ENCODE measurements at places on chromosomes 16 and 17.

- no peak for DNase-seq
Measured at GRCh38 chr16:49422896-49423295, 49.3 kb downstream of the C16orf78 start.

- DNase-seq, result peak; percentile 84
Measured at GRCh38 chr17:385178-385835, 32.7 kb upstream of the RPH3AL start.

GRCh38 chr17:37365589-37365988 is 10.2 kb upstream of the C17orf78 start:
- DNase-seq, result no peak

GRCh38 chr17:41697122-41697962 is 8.7 kb downstream of the EIF1 start:
- DNase-seq, result peak; percentile 71

DNA sequence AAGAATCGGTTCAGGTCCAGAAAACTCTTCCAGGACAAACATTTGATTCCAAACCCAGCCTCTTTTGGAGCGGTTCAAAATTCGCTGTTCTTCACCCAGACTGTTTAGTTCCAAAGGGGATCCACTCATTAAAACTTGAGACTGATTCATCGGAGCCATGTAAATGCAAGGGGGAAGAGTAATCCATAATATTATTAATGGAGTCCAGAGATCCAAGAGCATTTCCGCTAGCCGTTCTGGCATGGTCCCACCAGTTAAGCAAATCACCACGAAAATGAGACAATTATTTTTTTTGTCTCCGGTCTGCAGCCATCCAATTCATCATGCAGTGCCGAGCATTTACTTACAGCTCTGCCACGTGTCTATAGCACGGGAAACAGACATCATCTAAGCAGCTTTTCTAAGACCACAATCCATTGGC is 15.1 kb downstream of the CDH8 start:
- DNase-seq, result no peak

GRCh38 chr16:80202831-80203413 is 337.9 kb upstream of the DYNLRB2 start:
- DNase-seq, result no peak

DNA sequence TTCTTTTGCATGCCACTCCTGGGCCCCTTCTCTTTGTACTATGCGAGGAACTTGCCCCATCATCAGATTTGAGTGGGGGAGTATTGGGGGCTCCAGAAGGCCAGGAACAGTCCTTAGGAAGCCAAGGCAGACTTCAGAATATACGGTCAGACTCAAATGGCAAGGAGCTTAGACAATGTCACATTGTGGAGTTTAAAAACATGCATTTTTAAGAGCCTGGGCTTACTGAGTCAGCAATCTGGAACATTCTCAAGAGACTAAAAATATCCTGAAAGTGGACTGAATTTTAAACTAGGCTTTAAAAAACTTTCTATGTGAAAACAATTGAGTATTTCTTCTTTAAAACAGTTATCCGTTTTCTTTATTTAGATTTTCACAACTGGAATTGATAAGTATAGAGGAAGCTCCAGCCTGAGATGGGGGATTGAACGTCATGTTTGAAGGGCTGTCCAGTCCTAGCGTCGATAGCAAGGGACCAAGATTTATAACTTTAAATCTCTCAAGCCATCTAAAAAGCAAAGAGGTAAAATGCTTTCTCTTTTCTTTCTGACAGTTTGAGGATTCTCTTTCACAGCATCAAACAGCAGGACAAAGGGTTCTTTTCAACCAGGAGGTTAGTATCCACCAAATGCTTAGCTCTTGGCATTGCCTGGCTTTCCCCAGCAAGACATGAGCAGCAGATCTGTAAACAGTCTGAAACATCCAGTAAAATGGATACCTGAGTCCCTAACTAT is 45.8 kb upstream of the CDRT4 start:
- DNase-seq, result no peak

- no peak for DNase-seq
Measured at GRCh38 chr17:44793885-44794842, 35.4 kb downstream of the ADAM11 start.

- no peak for DNase-seq
Measured at GRCh38 chr16:3759736-3760135, 42.4 kb upstream of the TRAP1 start.

DNA sequence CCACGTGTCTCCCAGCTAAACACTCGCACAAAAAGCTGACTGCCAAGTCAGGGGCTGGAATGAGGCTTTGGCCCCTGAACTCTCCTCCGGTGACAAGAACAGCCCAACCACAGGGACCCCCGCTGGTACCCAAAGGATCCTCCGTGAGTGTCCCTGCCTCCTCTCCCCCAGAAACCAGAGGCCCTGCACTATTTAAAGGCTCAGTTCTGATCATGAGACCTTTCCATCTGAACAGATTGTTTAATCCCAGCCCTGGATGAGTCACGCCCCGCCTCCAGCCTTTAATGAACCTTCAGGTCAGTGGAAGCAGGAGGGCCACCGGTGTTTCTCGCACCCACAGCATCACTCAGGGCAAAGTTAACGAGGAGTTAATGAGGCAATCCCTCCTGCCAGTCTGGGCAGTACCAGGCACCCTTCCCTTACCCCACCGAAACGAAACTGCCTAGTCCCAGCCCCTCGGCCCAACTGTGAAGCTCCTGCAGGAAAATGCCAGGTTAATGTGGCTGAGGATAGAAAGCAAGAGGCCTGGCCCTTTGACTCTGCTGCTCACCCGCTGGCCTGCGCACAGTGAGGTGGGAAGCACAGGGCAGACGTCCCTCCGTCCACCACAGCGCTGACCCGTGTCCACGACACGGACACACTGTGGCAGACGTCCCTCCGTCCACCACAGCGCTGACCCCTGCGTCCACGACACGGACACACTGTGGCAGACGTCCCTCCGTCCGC is 32.4 kb downstream of the TIMM22 start:
- peak; percentile 70 for DNase-seq

DNA sequence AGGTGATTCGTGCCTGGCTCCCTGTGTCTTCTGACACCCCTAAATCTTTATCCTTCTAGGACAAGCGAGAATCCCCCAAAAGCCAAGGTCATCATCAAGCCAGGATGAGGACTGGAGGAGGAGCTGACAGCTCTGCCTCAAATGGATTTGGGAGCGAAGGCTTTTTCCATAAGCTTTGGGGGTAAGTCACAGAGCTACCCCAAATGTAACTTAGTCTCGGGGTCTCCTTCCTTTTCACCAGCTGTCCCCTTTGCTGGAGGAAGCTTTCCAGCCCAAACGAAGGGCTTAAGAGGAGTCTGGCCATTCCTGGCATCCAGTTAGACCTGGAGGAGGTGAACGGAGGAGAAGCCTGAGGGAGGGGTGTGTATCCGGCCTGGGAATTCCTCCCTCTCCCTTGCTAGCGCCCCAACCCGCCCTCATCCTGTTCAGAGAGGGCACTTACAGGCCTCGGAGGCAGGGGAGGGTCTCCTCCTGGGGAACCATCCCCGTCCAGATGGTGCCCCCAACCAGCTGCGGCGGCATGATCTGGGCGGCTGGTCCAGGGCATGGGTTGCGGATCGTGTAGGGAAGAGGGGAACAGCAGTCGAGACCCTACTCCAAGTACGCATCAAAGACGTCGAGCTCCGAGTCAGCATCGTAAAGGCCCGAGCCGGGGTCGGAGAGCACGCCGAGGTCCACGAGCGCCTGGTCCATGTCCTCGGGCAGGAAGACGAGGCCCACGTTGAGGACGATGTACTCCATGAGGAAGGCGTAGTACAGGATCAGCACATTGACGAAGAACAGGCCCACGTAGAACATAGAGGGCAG is 938 bp downstream of the DEXI start:
- no peak for DNase-seq

DNA sequence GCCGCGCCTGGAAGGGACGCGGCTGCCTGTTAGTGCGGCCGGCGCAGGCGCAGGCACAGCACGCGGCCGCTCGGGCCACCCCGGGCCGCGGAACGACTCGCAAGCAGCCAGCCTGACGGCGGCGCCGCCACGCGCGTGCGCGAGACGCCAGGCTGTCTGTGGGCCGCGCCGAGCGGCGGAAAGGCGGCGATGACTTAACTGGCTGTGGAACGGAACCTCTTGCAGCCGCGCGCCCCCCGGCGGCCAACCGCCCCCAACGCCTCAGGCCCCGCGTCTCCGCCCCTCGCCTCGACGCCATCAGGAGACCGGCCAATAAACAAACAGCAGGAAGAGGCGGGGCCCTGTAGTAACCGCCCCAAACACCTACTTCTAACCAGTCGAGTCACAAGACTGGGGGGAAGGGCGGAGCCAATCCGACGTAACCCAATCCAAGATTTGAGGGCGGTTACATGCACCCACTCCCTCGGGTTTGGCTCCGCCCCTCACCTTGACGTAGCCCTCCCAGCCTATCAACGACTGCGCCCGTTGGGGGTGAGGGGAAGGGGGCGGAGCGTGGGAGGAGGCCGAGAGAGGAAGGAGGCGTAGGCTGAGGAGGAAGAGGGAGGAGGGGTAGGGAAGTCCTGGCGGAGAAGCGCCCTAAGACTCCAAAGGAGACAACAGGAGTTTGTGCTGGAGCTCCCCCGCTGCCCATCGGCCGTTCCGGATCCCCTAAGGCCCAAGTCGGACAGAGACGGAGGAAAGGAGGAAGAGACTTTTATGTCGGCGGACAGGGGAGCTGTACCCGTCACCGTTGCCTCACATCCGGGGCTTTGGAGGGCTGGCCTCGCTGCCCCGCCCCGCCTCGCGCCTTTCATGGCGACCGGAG is at the start of gene FBRS:
Gene FBRS, plus strand, starts transcription at position 566 of the 865 bp plus-strand sequence. CDS start 1,088 bp downstream, outside the sequence.
- peak; percentile 100 for DNase-seq

DNA sequence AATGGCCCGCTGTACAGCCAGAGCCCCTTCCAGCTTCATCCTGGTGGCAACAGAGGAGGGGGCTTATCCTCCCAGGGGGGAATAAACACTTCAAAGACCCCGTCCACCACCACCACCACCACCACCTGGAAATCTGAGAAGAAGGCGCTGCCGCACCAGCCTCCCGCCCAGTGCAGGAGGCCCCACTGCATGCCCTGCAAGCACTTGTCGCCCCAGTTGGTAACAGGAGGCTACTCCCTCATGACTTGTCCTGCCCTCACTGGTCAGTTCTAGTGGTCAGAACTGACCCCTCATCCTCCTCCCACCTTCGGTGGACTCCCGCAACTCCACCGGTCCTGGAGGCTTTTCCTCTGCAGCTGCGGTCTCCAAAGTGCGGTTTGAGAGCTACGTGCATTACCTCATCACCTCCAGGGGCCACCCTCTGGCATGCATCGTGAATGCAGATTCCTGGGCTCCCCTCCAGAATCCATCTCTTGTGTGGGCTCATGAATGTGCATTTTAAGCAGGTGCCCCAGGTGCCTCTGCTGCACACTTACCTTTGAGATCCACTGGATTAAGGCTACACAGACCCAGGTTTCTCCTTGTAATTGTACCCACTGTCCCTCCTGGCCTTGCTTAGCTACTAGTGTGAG is 71.8 kb downstream of the SRCIN1 start:
- DNase-seq, result no peak

GRCh38 chr16:78794581-78795250 is 695.3 kb downstream of the WWOX start:
- no peak for DNase-seq

- DNase-seq, result no peak
Measured at GRCh38 chr16:69880640-69881133, 70.4 kb upstream of the CLEC18A start.

- DNase-seq, result no peak
Measured at GRCh38 chr16:66451548-66451947, 24.5 kb downstream of the BEAN1 start.

DNA sequence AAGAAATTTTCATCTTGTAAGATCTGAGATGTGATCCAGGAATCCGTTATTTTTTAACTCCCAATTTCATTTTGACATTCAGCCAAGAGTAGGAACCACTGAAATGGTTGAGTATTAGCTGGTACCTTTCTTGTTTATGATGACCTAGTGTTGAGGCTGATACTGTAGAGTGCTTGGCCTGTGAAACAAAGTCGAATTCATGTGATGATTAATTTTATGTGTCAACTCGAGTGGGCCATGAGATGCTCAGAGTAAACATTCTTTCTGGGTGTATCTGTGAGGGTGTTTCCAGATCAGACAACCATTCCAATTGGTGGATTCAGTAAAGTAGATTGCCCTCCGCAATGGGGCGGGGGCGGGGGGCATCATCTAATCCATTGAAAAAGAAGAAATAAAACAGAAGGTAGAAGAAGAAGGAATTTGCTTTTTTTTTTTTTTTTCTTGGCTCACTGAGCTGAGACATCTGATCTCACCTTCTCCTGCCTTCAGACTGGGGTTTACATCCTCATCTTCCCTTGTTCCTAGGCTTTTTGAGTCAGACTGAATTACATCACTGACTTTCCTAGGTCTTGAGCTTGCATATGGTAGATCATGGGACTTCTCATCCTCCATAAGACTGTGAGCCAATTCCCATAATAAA is 264.6 kb upstream of the KCNJ16 start:
- no peak for DNase-seq

DNA sequence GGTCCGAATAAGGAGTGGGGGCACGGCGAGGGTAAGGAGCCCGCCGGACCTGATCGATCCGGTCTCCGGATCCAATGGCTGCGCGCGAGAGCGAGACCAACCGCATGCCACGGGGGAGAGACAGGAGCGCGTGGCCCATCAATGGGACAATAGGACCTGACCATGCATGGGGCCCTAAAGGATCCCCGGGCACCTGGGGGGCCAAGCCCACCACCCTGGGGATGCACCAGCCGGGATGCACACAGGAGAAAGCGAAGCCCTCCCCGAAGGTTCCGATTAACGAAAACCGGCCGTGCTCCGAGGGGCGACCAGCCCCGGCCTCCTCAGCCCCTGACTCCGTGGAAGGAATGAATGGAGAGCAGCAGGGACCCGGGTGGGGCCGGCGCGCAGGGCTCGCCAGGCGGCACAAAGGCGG is 525 bp downstream of the JPT1 start:
- DNase-seq, result no peak

GRCh38 chr17:3038941-3039340 is 24.5 kb downstream of the OR1D5 start:
- no peak for DNase-seq

GRCh38 chr16:19708296-19709205 is 9.5 kb downstream of the KNOP1 start:
- no peak for DNase-seq

DNA sequence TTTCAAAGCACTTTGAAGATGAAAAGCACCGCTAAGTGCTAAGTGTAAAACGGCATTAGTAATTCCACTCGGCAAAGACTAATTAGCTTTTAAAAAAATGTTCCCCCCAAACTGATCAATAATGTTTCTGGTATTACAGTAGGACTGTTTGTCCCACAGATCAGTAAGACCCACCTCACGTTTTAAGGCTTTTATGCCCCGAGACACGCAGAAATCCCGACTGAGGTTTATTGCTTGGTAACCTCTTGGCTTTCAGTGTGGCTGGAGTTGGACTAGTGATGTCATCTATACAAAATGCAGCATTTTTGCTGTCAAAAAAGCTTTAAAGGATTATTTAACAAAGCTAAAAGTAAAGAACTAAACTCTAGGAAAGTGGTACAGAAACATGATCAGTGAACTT is 414.6 kb upstream of the PSMD7 start:
- DNase-seq, result no peak

GRCh38 chr17:75288770-75289114 is 491 bp downstream of the SLC25A19 start:
- peak; percentile 52 for DNase-seq

GRCh38 chr16:81175325-81175891 is 63.1 kb upstream of the BCO1 start:
- no peak for DNase-seq

GRCh38 chr17:6924208-6924607 is 71.6 kb upstream of the ALOX12 start:
- no peak for DNase-seq

- no peak for DNase-seq
Measured at GRCh38 chr16:69349536-69349935, 2.0 kb downstream of the TMED6 start.

- DNase-seq, result no peak
Measured at GRCh38 chr17:12068946-12069345, 48.3 kb downstream of the MAP2K4 start.

GRCh38 chr16:63312346-63312745 is 1276.1 kb upstream of the CDH8 start:
- no peak for DNase-seq

Measured in left cardiac atrium (tissue), 4 donors.